ENCODE measurements at places on chromosomes 6 and 20.

GRCh38 chr6:128899341-128900050 is 16.6 kb downstream of the LAMA2 start:
- no peak for DNase-seq

DNA sequence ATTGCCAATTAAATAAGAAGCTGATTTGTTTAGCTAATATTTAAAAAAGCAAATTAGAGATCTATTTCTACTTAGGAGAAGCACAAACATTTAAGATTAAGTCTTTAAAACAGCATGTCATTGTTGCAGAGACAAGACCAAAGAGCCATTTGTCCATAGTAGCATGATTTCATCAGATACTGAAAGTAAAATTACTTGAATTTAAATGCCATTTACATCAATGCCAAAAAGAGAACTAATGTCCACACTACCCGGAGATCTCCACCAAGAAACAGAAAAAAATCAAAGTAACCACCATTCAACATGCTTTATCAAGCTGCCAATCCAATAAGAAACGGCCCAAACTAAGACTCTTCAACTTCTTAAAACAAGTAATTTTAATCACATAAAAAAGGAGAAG is 15.7 kb downstream of the AURKA start:
- no peak for DNase-seq

- DNase-seq = no peak
Observed at GRCh38 chr6:16700916-16701234, 60.4 kb downstream of the ATXN1 start.

DNA sequence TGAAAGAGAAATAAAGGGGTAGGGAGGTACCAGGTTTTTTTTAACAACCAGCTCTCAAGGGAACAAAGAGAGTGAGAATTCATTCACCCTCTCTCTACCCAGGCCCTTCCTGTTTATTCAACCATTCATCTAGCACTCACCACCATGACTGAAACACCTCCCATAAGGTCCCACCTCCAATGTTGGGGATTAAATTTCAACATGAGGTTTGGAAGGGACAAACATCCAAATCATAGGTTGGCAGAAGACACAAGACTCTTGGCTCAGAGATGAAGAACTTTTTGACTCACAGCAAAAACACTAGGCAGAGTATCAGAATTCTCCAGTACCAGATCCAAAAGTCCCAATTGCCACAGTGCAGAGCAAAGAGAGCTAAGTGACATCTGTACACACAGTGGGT is 186.3 kb downstream of the EDN1 start:
- DNase-seq = no peak

DNA sequence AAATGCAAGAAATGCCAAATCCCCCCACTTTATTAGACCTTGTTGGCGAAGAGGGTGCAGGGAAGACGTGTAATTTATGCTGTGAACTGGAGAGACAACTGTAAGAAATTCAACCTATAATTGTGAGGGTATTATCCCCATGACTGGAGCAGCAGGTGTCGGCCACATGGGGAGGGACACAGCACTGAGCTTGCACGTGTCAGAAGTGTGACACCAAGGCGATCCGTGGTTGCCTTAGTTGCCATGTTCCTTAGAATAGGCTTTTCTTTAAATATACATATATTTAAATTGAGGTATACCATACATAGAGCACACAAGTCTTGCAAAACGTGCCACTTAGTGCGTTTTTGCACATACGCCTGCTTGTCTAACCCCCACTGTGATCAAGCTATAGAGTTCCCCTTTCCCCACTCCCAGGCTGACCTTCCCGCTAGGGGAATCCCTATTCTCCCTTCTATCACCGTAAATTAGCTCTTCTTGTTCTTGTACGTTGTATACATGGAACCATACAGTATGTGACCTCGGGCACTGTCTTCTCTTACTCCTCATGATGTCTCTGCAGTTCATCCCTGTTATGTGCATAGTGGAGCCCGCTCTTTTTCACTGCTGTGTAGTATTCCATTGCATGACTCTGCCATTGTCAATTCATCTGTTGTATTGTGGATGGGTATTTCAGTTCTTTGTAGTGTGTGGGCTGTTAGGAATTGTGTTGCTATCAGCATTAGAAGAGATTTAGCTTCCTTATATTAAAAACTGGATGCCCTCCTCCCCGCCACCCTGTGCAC is 81.6 kb upstream of the PMEPA1 start:
- no peak for DNase-seq

DNA sequence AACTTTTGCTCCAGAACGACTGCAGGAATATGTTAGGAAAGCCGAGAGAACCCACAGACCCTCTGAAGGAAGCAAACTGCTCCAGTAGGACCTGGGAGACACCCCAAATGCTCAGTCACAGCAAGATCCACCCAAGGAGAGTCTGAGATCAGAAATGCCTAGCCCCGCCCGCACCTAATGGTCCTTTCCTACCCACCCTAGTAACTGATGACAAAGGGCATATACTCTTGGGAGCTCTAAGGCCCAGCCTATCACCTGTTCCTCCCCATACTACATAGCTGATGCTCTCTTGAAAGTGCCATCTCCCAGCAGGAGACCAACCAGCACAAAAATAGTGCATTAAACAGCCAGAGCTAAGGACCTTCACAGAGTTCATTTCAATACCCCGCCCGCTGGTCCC is 67.6 kb downstream of the CD2AP start:
- no peak for DNase-seq

- DNase-seq = no peak
Observed at GRCh38 chr20:44773070-44773829, 27.6 kb downstream of the KCNK15 start.

All from neuronal stem cell (in vitro differentiated cells).